Stimulated activated CD8-positive, alpha-beta memory T cell treated with anti-CD3 and anti-CD28 coated beads, Interleukin-2, amount 100 ng/mL, for 1 hour (primary cell): ENCODE measurements at places on chromosomes 2 and 18.

DNA sequence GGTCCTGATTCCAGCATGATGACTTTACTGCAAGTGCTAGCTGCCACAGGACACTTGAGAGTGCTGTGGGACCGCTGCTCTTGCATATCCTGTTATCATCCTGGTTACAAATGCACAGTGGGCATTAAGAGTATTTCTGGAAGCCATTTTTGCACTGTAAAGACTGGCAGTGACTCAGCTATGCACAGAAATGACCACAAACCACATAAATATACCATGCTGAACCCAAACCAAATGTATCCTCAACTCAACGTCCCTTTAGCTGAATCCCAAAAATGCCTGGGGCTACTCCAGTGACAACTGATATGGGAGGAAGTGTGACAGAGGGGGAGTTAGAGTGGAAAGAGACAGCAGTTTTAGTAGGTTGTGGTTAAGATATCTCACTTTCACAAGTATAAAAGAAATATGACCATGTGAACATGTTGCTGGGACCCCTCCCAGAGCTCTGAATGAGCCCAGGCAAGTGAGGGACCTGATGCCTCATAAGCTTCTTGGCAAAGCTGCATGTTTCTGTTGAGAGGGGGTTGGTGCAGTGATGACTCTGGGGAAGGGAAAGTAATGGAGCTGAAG, 37.3 kb downstream of the RHBDD1 start:
- DNase-seq = no peak

- no peak for DNase-seq
These were observed 251.1 kb downstream of the CYP26B1 start for GRCh38 chr2:71896385-71897136.

GRCh38 chr2:200888704-200889625, at the start of the genes NIF3L1 and PPIL3:
TSS of gene NIF3L1 (plus strand) at chr2:200889371. CDS start at chr2:200891944, 2,573 bp downstream.
TSS of gene PPIL3 (minus strand) at chr2:200889077. CDS start at chr2:200887615, 1,462 bp downstream.
- DNase-seq = peak; percentile 91

- no peak for DNase-seq
These were observed 26.1 kb upstream of the WIPF1 start for GRCh38 chr2:174623690-174624089.

- no peak for DNase-seq
These were observed 293.2 kb upstream of the EPAS1 start for GRCh38 chr2:46003903-46004473.

GRCh38 chr2:239791526-239792404, 233.4 kb downstream of the NDUFA10 start:
- no peak for DNase-seq

DNA sequence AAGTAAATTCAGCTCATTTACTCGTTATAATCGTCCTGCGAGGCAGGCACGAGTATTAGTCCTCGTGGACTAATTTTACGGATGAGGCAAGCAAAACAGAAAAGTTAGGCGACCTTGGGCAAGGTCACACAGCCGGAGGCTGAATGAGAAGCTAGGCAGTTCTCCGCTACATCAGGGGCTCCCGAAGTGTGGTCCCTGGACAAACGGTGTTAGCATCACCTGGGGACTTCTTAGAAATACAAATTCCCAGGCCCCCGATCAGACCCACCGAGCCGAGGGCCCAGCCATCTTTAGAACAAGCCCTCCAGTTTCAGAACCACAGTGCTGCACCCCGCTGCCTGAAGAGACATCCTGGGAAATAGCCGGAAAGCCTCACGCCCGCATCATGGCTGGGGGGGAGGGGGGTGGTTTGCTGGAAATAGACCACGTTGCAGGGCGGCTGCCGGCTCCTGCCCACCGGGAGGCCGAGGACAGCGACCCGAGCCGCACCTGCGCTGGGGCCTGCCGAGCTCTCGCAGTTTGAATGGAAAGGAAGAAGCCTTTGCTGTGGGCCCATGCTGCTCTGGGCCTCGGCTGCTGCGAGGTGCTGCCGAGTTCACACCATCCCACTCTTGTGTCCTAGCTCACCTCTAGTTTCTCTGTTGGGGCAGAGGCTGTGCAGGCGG, 72.2 kb downstream of the TFCP2L1 start:
- no peak for DNase-seq

- DNase-seq = no peak
These were observed 42.7 kb downstream of the ODC1 start for GRCh38 chr2:10405448-10405847.

DNA sequence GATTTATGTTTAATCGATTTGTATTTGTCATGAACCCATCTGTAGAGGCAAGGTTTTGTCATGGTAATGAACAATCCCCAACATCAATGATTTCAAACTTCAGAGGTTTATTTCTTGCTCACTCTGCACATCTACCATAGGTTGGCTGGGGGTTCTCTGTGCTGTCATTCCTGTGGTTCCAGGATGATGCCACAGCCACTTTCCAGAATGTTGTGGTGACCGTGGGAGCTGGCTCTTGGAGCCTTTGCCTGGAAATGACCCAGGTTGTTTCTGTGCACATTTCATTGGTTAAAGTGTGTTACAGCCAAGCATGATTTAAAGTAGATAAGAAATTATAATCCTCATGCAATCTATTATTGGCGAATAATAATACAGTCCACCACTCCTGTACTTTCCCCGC, 28.2 kb upstream of the EPAS1 start:
- no peak for DNase-seq

- DNase-seq = no peak
These were observed 31.8 kb upstream of the TMEM131 start for GRCh38 chr2:98027538-98027937.

- no peak for DNase-seq
These were observed 87.0 kb upstream of the MSH6 start for GRCh38 chr2:47695800-47696477.
